ENCODE measurements at places on chromosomes 12 and 14. TPM values are rescaled to one million over a fixed set of nuclear protein-coding genes. Genes with fewer than 3 reads are reported as not detected.

Gene DNAI7
- 0.63 TPM for polyA plus RNA-seq

Gene NR4A1
- polyA plus RNA-seq, result 139 TPM

Gene KRT84
- not detected for polyA plus RNA-seq

Gene FAM177A1
- 80.4 TPM for polyA plus RNA-seq

Gene AEBP2
- polyA plus RNA-seq, result 32.9 TPM

Gene CTSG
- polyA plus RNA-seq, result 0.18 TPM

Gene L3HYPDH
- polyA plus RNA-seq, result 45.4 TPM

Gene GALNT16
- 20.4 TPM for polyA plus RNA-seq

Gene CCDC184
- polyA plus RNA-seq, result 3.3 TPM

Gene CLEC7A
- polyA plus RNA-seq, result 8.3 TPM

Gene C12orf50
- polyA plus RNA-seq, result 0.04 TPM

Gene PSMC6
- 127 TPM for polyA plus RNA-seq

Gene OTX2
- polyA plus RNA-seq, result not detected

Gene PTCSC3
- polyA plus RNA-seq, result not detected

Gene GPX2
- polyA plus RNA-seq, result 26.6 TPM

Gene USP44
- 0.93 TPM for polyA plus RNA-seq

Gene ADAM21
- 0.09 TPM for polyA plus RNA-seq

Gene RNF212B
- polyA plus RNA-seq, result 0.34 TPM

Gene IFI27
- polyA plus RNA-seq, result 12.9 TPM

Gene SLC24A4
- polyA plus RNA-seq, result 0.54 TPM

Gene GDF11
- polyA plus RNA-seq, result 4.2 TPM

Gene TSHR
- 0.16 TPM for polyA plus RNA-seq

Gene SYNDIG1L
- 0.10 TPM for polyA plus RNA-seq

Gene MBIP
- polyA plus RNA-seq, result 29.4 TPM

Gene STYK1
- polyA plus RNA-seq, result 0.94 TPM

Gene KRT6C
- polyA plus RNA-seq, result not detected

Gene SOX5
- polyA plus RNA-seq, result 3.5 TPM

Gene CIDEB
- polyA plus RNA-seq, result 105 TPM

Gene IL31
- not detected for polyA plus RNA-seq

Gene KCNA1
- 1.3 TPM for polyA plus RNA-seq

Gene TCL1B
- polyA plus RNA-seq, result 0.03 TPM

Gene PPP4R4
- polyA plus RNA-seq, result 0.16 TPM

Gene CD4
- 17.4 TPM for polyA plus RNA-seq

Gene KRT2
- 0.54 TPM for polyA plus RNA-seq

Gene PKP2
- polyA plus RNA-seq, result 37.1 TPM

Gene KLRC1
- 3.7 TPM for polyA plus RNA-seq

Gene RHEBL1
- polyA plus RNA-seq, result 0.79 TPM

Gene ZBTB25
- 11.0 TPM for polyA plus RNA-seq

Gene SLC16A7
- polyA plus RNA-seq, result 4.2 TPM

Gene GZMH
- 0.70 TPM for polyA plus RNA-seq

Gene FOXG1
- polyA plus RNA-seq, result not detected

Gene KITLG
- 17.2 TPM for polyA plus RNA-seq

Gene GDF3
- polyA plus RNA-seq, result 0.27 TPM

Gene TEX52
- polyA plus RNA-seq, result 2.8 TPM

Gene SELPLG
- polyA plus RNA-seq, result 5.6 TPM

Gene KCNJ8
- polyA plus RNA-seq, result 7.6 TPM

Gene SERPINA3
- 0.51 TPM for polyA plus RNA-seq

Gene DCD
- polyA plus RNA-seq, result not detected

Gene GALNT6
- polyA plus RNA-seq, result 31.1 TPM

Gene PPM1H
- polyA plus RNA-seq, result 20.0 TPM

Gene MYO1H
- 1.0 TPM for polyA plus RNA-seq

Gene TDP1
- polyA plus RNA-seq, result 17.2 TPM

Gene ALDH2
- 100 TPM for polyA plus RNA-seq

Gene POTEM
- polyA plus RNA-seq, result not detected

Data from large intestine (tissue), 12 donors.